ENCODE measurements at places on chromosomes 16 and 17.

DNA sequence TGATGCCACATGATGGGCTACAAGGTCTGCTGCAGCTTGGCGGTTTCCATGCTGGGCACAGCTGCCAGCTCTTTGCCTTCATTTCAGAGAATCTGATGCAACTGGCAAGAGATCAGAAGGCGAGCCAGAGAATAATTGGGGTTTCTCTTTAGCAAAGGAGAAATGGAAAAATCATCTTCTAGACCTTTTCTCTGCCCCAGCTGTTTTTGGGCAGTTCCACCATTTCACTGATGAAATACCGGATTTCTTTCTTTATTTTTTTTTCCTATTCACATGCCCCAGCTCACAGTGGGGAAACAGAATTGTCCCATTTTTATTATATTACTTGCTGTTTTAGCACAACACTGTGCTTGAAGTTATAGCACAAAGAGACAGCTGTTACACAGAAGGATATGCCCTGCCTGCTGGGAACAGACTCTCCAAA is 439.3 kb upstream of the GOT2 start:
- no peak for DNase-seq

GRCh38 chr17:62790564-62790986 is 17.5 kb downstream of the MARCHF10 start:
- DNase-seq: no peak

DNA sequence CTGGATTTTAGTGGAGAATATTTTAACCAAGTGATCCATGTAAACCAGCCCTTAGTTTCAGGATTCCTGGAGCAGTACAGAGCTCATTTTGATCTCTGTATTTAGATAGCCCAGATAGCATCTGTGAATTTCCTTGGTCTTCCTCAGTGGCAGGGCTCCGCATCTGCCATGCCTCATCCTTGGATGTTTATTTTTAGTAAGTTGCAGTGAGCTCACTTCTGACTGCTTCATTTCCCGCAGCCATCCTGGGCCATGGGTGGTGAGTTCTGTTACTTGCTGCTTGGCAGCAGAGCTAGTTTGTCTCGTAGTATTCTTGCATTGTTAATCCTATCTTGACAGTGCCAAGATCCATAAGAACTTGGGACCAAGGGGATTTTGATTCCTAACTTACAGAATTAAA is 33.7 kb downstream of the IST1 start:
- no peak for DNase-seq

GRCh38 chr17:44223541-44224071 is 4.1 kb upstream of the UBTF start:
- no peak for DNase-seq

DNA sequence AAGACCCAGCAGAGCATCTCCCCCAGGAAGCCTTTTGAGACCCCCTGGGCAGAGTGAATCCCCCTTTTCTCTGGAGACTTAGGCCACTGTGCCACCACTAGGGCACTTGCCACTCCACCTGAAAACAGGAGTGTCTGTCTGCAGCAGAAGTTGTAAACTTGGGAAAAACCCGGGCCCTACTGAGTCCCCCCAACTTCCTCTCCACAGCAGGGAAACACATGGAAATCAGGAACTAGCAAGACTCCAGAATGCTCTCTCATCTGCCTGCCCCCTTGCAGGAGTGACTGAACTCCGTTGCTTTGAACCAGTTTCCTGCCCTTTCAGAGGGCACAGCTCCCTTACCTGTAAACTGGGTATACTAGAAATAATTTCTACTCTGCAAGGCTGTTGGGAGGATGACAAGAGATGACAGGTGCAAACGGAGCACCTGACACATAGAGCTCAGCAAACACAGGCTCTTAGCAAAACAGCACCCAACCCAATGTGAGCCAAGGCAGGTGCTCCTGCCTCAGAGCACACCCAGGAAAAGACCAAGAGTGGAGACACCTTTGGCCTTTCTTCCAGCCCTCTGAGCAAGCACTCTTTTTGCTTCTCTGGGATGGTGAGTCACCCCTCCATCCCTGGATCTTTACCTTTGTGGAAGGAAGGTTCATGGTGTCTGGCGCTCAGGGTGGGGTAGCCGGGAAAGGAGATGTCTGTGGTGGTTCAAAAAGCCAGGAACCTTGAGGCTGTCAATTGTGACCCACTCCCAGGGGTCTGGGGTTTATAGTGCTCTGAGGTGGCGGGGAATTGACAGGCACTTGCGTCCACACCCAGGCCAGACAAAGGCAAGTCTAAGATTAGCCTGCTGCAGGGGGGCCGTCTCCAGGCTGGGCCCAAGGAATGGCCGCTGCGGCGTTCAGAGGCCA is at the start of gene HCRT:
Gene HCRT, minus strand, starts transcription at position 740 of the 908 bp plus-strand sequence. Its CDS starts 87 bp downstream, at position 653.
- DNase-seq: no peak

- DNase-seq: no peak
Measured at GRCh38 chr17:61783120-61783519, 80.2 kb downstream of the BRIP1 start.

- no peak for DNase-seq
Measured at GRCh38 chr16:2500430-2500917, 13.3 kb upstream of the ATP6V0C start.

- DNase-seq: no peak
Measured at GRCh38 chr16:72111657-72112451, 18.2 kb downstream of the DHX38 start.

DNA sequence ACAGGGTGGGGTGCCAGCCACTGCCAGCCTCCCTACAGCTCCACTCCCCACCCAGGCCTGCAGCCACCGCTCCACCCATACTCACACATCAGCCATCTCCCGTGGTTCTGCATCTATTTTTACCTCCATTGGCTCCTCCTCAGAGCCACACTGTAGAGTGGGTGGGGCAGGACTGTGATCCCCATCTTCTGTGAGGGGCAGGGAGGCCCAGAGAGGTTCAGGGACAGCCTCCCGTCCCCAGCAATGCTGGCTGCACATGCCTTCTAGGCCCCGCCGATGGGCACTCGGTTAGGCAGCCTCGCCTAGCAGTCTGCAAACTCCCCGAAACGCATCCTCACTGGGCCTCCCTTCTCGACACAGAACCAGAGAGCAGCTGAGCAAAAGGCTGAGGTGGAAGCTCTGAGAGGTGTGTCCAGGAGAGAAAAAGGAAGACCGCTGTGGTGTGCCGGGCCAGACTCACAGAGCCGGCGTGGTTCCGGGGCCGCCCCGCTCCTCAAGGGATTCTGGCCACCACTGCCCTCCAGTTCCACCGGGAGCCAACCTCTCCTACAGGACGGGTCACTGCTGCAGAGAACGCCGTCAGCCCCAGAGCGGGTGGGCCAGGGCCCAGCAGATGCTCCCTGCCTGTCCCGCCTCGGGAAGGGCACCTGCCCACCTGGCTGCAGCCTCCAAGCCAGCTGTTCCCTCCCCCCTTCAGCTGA is 71.9 kb downstream of the ABR start:
- no peak for DNase-seq

GRCh38 chr16:68344252-68344651 is 33.4 kb downstream of the PRMT7 start:
- no peak for DNase-seq

GRCh38 chr17:58643147-58643546 is 48.7 kb downstream of the TEX14 start:
- no peak for DNase-seq

- DNase-seq: no peak
Measured at GRCh38 chr17:19417611-19418010, 6.6 kb downstream of the RNF112 start.

DNA sequence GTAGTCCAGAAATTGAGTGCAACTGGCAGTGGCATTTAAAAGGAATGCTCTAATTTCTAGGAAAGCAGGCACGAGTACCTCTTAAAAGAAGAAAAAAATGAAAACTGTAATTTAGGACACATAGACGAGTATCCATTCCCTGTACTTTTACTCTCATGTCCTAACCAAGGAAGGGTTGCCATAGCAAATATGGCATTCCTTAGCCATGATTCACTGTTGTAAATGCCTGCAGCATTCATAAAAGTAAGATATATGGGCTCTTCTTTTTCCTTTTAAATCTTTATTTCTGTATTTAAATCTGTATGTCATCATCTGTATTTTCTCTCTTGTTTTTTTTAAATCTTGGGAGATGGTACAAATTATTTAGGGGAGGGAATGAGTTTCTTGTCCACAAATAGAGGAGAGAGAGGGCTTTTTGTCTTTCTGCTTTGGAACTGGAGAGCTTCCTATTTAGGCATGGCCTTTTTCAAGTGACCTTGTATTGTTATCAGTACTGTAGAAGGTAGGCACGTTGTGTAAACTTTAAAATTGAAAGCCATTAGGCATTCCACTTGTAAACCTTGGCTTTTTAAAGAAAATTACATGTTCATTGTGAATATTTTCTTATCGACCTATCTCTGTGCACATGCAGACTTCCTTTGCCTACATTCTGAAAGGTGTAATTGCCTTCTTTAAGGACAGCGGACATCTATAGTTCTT is 50.0 kb downstream of the TENT4B start:
- DNase-seq: no peak

DNA sequence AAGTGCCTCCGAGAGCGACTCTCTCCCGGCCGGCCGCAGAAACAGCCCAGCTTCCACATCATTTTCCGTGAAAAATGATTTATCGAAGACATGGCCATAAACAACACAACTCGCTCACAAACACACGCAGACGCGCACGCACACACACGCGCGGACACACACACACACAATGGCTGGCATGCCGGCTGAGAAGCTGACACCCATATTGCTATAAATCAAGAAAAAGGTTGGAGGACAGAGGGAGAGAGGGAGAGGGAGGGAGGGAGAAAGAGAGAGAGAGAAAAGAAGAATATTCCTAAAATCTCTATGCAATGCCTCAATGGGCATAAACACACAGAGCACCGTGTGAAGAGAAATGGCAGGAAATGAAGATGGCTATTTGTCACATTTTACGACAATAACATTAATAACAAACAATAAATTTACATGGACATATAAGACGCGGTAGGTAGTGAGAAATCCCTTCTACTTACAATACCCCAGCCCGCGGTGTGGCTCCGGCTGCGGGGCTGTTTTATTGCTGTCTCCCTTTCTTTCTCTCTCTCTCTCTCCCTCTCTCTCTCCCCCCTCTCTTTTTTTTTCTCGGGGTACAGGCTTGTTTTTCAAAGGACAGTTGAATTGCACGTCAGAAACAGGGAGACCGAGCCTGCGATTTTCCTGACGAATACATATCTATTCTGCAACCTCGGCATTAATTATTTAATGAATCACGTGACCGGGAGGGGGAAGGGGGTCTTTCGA is 9.5 kb downstream of the HOXB4 start:
- DNase-seq: no peak

- DNase-seq: no peak
Measured at GRCh38 chr17:66750781-66751543, 84.0 kb upstream of the CACNG5 start.

DNA sequence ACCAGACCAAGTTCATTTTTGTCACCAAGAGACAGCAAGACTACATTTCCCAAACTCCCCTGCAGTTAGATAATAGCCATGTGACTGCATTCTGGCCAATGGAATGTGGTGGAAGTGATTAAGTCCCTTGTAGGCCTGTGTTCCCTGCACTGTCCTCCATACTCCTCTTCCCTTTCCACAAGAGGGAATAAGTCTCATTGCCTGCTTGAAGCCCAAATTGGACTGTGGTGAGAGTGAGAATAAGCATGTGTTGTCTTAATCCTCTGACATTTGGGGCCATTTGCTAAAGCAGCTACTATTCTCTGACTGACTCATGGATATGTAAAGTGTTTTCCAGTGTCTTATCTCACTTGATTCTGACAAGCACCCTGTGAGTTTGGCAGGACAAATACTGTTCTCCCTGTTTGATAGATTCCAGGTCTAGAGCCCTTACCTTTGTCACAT is 20.7 kb downstream of the PIK3R6 start:
- DNase-seq: no peak

- no peak for DNase-seq
Measured at GRCh38 chr17:76078860-76079534, at the start of gene ZACN. Gene ZACN (plus strand): TSS chr17:76079182. CDS start chr17:76079265, 83 bp downstream.

DNA sequence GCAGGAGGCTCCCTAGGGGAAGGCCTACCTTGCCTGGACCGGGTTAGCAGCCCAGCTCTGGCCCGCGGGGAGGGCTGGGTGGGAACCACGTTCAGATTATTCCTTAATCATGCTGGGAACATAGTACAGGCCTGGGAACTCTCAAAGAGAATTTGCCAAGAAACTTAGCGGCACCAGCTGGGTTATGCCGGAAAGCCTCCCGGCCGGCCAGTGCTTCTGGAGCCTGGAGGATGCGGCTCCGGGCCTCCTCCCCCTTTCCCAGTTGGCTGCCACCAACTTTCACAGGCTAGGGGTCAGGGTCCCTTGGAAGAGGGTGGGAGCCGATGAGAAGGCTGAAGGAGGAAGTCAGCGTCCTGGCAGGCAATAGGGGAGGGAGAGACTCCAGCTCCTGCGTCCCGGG is 10.8 kb downstream of the NGFR start:
- no peak for DNase-seq
